ENCODE measurements at places on chromosomes 1 and 21. TPM values are rescaled to one million over a fixed set of nuclear protein-coding genes. Genes with fewer than 3 reads are reported as not detected.
A peak's percentile ranks its signal among the peaks of the same experiment; 100 is the strongest.

DNA sequence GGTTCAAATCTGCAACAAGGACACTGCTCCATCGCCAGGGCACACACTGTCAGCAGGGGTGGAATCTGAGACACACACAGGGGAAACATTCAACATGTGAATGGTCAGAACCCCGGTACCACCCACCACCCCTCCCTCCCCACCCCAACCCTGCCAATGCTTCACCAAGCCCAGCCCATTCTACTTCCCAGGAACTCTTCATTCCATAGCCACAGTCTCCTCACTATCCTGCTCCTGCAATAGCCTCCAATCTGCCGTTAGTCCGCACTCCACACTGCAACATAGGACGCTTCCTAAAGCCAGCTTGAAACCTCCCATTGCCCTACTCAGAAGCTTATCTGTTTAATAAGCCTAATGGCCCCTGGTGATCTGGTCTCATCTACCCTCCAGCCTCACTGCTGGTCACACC is 7.5 kb upstream of the RAB3B start:
- no peak for DNase-seq

DNA sequence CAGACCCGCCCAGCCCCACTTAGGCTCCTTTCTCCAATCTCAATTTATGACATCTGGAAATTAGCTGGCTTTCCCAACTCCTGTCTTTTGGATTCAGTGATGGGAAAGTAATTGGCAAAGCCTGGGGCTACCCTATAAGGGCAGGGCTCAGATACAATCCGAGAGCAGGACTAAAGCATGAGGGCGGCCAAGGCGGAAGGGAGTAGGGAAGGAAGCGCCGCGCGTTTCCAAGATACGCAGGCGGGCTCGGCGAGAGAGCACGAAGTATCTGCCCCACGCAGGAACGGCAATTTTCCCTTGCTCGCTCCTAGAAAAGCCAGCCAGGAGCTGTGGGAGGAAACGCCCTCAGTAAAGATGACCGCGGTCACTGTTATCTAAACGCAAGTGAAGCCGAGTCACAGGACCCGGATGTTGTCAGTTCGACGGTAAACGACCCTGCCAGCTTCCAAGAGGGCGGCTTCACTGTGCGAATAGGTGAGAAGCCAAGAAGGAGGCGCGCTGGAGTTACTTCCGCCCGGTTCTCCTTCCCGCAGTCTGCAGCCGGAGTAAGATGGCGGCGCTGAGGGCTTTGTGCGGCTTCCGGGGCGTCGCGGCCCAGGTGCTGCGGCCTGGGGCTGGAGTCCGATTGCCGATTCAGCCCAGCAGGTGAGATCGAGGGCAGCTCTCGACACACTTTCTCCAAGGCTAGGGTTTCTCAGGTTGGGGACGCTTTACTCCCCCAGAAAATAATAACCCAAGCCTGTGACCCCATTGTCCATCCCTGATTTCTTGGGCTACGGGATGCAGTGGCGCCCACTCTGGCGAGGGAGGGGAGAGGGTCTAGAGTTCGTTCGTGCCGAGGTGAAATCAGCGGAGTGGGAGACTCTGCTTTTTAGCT is at the start of gene NDUFS2:
TSS of gene NDUFS2 (plus strand) at position 532 of the 877 bp plus-strand sequence. CDS start at position 551, 19 bp downstream.
- peak; percentile 100 for DNase-seq

GRCh38 chr1:59005491-59006288 is 221.8 kb upstream of the JUN start:
- no peak for DNase-seq

DNA sequence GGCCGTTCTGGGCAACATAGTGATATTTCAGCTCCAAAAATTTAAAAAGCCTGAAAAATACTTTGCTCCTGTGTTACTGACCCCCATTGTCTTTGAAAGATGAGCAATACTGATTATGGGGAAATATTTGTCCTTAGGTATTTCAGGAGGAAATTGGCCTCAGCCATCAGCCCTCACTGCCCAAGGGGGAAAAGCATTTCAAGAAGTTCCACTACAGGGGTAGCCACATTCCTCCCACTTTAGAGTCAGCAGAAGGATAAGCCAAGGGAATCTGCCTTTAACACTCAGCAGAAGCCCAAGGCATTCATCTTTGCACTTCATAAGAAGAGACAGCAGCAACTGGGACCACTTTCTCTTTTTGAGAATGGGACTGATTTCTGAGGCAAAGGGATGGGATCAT is 40.5 kb upstream of the ZNF326 start:
- no peak for DNase-seq

- no peak for DNase-seq
These were observed 506.8 kb upstream of the CAMK1G start for GRCh38 chr1:209076688-209077087.

- no peak for DNase-seq
These were observed 13.2 kb downstream of the RC3H1 start for GRCh38 chr1:174008979-174009378.

DNA sequence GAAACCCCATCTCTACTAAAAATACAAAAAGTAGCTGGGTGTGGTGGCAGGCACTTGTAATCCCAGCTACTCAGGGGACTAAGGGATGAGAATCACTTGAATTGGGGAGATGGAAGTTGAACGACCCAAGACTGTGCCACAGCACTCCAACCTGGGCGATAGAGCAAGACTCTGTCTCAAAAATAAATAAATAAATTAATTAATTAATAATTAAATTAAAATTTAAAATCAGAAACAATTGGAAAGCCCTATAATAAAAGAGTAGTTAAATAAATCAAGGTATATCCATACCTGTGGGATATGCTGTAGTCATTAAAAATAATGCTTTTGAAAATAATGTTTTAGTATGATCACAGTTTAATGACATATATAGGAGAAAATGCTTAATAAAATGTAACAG is 15.6 kb upstream of the DDAH1 start:
- DNase-seq: no peak

- no peak for DNase-seq
These were observed 119.6 kb upstream of the ADGRL2 start for GRCh38 chr1:81681114-81681513.

DNA sequence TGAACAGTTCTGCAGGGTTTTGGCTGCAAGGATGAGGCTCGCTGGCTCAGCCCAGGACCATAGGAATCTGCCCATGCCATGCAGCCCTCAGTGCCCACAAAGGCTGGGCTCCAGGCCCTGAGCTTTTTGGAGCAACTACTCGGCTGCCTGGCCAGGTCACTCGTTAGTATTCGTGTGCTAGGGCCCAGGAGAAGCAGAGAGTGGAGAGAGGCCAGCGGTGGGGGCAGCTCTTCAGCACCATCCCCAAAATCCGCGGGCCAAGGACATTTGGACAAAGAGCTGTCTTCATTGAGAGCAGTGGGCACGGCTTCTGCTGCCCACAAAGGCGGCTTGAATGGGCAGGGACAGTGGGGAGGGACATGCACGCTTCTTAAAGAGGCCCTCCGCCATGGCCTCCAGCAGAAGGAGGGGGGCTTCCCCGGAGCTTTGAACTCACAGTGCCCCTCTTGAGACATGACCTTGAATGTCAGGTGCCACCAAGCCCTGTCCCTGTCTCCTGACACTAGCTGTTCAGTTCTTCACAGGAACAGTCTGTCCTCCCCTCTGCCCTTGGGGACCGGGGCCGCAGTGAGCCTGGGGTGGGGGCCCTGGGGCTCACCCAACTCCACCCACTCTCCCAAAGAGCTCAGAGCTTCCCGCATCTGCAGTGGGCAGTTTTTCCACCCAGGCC is 106.1 kb upstream of the ARHGEF16 start:
- no peak for DNase-seq

Gene MORN1
- total RNA-seq: 3.1 TPM

Gene MEGF6
- 55.9 TPM for total RNA-seq

Gene GRIK1
- 0.12 TPM for total RNA-seq

Gene ST6GALNAC5
- 1.4 TPM for total RNA-seq

Gene MUL1
- total RNA-seq: 14.1 TPM
